ENCODE measurements at places on chromosomes 1 and 21.

- DNase-seq = no peak
- no peaks in the 10 kb centered on the region for H3K36me3 ChIP-seq
- no peak overlapping the region for H3K27ac ChIP-seq
Measured at GRCh38 chr1:221774054-221774842, 32.4 kb upstream of the DUSP10 start.

GRCh38 chr1:246435421-246436041, 71.5 kb downstream of the SMYD3 start:
- DNase-seq = no peak
- H3K27ac ChIP-seq = no peak overlapping the region
- no peaks in the 10 kb centered on the region for H3K4me1 ChIP-seq
- no peaks in the 10 kb centered on the region for H3K27me3 ChIP-seq
- H3K36me3 ChIP-seq = no peaks in the 10 kb centered on the region
- H3K4me3 ChIP-seq = no peak overlapping the region

DNA sequence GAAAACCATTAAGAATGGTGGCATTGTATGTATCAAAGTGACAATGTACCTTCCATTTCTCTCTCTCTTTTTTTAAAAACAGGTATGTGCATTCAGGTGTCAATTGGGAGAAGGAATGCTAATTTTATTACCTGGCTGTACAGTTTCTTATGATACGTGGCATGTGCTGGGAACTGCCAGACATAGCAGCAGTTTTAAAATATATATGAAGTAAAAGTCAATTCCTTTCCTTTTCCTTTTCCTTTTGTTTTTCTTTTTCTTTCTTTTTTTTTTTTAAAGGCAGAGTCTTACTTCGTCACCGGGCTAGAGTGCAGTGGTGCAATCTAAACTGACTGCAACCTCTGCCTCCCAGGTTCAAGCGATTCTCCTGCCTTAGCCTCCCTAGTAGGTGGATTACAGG, 37.0 kb downstream of the SPEN start:
- H3K4me1 ChIP-seq = peaks cover 34% of the 10 kb centered on the region
- H3K27ac ChIP-seq = no peak overlapping the region
- no peak overlapping the region for H3K4me3 ChIP-seq
- DNase-seq = no peak
- H3K27me3 ChIP-seq = no peaks in the 10 kb centered on the region

- DNase-seq = no peak
- peaks cover 5% of the 10 kb centered on the region for H3K4me1 ChIP-seq
Measured at GRCh38 chr1:99264201-99265021, at the start of gene PLPPR4. Gene PLPPR4 (plus strand): TSS chr1:99264492. CDS start chr1:99264594, 102 bp downstream.

DNA sequence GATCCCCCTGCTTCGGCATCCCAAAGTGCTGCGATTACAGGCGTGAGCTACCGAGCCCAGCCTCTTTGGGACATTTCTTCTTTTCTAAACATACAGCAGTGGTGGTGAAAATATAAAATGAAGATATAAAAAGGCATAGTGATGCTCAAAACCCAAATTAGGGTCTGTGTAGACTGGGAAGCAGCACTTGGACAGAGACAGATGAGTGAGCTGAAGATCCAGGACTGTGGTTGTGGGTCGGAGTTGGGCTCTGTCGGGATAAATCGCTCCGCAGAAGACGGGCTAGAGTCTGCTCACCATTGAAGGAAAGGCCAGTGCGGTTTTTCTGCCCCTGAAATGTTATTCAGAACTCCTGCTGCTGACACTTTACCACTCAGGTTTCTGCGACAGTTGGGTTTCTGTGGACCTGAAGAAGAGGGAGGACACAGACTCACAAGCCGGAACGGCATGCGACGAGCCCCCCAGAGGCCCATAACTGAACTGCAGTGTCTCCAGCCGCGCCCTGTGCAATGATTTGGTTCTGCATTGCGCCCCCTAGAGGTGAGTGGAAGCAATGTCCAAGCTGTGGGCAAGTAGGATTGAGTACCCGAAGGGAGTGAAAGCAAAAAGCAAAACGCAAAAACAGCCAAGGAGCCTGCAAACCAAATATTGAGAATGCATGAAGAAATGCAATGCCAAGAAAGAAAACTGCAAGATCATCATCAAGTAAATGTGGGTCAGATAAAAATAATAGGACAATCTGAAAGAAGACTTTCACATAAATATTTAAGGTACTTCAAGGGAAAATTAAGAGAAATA, 66.6 kb downstream of the GABPA start:
- H3K27me3 ChIP-seq = no peaks in the 10 kb centered on the region
- H3K4me3 ChIP-seq = no peak overlapping the region
- no peaks in the 10 kb centered on the region for H3K36me3 ChIP-seq
- no peak overlapping the region for H3K27ac ChIP-seq
- H3K4me1 ChIP-seq = peaks cover 4% of the 10 kb centered on the region

DNA sequence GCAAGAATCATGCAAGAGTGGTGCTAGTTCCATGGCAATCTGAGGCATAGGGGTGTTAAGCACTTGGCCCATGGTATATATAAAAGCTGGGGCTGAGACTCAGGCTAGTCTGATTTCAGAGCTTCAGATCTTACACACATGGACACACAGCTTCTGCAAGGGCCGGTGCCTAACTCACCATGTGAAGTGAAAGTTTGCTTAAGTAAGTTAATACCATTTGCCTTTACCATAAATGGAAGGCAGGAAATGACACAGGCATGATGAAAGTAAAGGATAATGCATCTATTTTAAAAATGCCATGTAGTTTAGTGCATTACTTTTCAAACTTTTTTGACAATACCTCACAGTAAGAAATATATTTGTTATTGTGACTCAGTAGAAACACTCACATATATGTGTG, 122.6 kb downstream of the KCNJ6 start:
- H3K27ac ChIP-seq = no peak overlapping the region
- DNase-seq = no peak
- H3K4me1 ChIP-seq = no peaks in the 10 kb centered on the region
- H3K27me3 ChIP-seq = no peaks in the 10 kb centered on the region

DNA sequence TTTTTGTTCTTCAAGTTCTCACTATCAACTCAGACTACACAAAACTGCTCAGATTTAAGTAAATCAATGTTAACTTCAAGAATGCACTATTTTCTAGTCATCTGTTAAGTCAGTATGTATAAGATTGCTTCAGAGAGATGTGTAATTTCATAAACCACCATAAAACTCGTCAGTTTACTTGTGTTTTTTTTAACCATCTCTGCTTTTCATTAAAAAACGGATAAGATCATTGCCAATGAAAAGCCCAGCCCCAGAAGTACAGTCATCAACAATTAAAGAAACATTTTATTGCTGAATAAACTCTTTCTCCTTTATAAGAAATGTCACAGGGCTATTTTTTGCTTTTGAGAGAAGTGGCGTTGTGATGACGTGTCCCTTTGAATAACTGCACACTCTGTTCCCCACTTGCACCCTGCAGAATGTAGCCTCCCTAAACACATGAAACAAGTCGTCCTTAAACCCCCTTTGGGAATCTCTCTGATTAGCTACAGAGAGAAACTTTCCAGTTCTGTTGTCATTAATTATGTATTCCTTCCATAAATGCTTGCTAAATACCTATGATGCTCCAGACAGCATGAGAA, 202.7 kb upstream of the FOXD3 start:
- no peaks in the 10 kb centered on the region for H3K4me1 ChIP-seq
- H3K27ac ChIP-seq = no peak overlapping the region
- H3K4me3 ChIP-seq = no peak overlapping the region
- no peaks in the 10 kb centered on the region for H3K27me3 ChIP-seq

GRCh38 chr1:16397120-16397519, 30.1 kb downstream of the SZRD1 start:
- no peak for DNase-seq
- H3K27me3 ChIP-seq = no peaks in the 10 kb centered on the region
- H3K36me3 ChIP-seq = peaks cover 55% of the 10 kb centered on the region
- H3K27ac ChIP-seq = no peak overlapping the region

- DNase-seq = peak; percentile 11
- no peaks in the 10 kb centered on the region for H3K4me1 ChIP-seq
- no peaks in the 10 kb centered on the region for H3K27me3 ChIP-seq
- no peak overlapping the region for H3K27ac ChIP-seq
- no peak overlapping the region for H3K4me3 ChIP-seq
Measured at GRCh38 chr21:34722684-34723300, 54.0 kb downstream of the CLIC6 start.

DNA sequence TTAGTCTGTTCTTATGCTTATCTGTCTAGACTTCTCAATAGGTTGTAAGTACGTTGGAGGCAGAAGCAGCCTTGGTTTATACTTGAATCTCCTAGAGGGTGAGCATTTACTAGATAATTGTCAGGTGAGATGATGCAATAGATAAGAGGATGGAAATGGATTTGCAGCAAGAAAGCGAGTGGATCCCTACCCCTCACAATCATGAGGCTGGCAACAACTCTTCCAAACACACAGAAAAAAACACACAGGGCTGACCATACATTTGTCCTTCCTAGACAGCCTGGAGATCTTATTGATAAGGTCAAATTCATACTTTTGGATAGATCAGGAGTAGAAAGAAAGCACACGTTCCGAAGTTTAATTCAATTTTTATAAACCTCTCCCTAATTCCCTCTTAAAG, 481.4 kb upstream of the CAMK1G start:
- no peaks in the 10 kb centered on the region for H3K36me3 ChIP-seq
- DNase-seq = no peak
- no peak overlapping the region for H3K4me3 ChIP-seq
- H3K27ac ChIP-seq = no peak overlapping the region

GRCh38 chr21:38984982-38985567, 179.3 kb downstream of the ETS2 start:
- H3K27ac ChIP-seq = no peak overlapping the region
- H3K4me3 ChIP-seq = no peak overlapping the region
- H3K4me1 ChIP-seq = no peaks in the 10 kb centered on the region
- H3K36me3 ChIP-seq = no peaks in the 10 kb centered on the region
- H3K27me3 ChIP-seq = peaks cover 3% of the 10 kb centered on the region
- DNase-seq = no peak

- H3K4me1 ChIP-seq = no peaks in the 10 kb centered on the region
- DNase-seq = no peak
- H3K4me3 ChIP-seq = no peak overlapping the region
- H3K27me3 ChIP-seq = no peaks in the 10 kb centered on the region
- no peak overlapping the region for H3K27ac ChIP-seq
Measured at GRCh38 chr1:14696761-14697160, 98.3 kb downstream of the KAZN start.

- DNase-seq = no peak
- no peak overlapping the region for H3K27ac ChIP-seq
- no peaks in the 10 kb centered on the region for H3K4me1 ChIP-seq
- H3K4me3 ChIP-seq = no peak overlapping the region
Measured at GRCh38 chr1:185534801-185535200, 199.4 kb upstream of the HMCN1 start.

DNA sequence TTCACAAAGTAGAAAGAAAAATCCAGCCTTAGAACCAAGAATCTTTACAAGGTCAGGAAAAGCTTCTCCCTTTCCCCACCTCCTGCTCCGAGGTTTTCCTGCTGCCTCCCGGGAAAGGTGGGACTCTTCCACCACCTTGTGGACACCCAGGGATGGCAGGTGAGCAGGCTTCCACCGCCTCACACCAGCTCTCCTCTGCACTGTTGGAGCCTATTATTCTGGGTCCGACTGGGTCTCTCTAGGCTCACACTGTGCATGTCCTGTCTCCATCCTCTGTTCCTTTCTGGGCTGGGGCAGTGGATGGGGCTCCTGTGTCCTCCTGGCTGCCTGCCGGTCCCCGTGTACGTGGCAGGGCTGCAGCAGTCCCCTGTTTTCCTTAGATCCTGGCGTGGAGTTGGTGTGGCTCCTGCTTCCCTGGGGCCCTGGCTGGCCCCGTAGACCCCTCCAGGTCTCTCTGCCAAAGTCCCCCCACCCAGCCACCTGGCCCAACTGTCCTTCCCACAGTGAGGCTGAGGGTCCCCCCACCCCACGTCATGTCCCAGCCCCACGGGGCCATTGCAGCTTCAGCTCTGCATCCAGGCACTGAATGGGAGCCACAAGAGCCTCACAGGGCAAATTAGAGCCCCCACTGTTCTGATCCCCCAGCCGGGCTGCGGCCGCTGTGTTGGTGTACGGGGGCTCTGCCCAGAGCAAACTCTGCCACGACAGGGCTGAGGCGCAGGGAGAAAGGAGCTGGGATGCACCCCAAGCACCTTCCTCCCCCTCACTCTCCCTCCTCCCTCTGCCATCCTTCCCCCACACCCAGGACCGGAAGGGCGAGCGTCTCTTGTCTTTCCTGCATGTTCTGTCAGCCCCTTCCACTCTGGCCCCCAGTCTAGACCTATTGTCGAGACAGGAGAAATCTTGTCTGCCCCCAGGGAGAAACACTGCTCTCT, 3.3 kb upstream of the SLC45A1 start:
- no peaks in the 10 kb centered on the region for H3K36me3 ChIP-seq
- H3K4me1 ChIP-seq = peaks cover 11% of the 10 kb centered on the region
- no peak overlapping the region for H3K27ac ChIP-seq
- no peak overlapping the region for H3K4me3 ChIP-seq
- DNase-seq = peak; percentile 44
